Activated CD4-positive, alpha-beta T cell treated with anti-CD3 and anti-CD28 coated beads, Interleukin-2, amount 50 U/mL, for 16 hours (primary cell): ENCODE measurements at places on chromosomes 11 and 22.

DNA sequence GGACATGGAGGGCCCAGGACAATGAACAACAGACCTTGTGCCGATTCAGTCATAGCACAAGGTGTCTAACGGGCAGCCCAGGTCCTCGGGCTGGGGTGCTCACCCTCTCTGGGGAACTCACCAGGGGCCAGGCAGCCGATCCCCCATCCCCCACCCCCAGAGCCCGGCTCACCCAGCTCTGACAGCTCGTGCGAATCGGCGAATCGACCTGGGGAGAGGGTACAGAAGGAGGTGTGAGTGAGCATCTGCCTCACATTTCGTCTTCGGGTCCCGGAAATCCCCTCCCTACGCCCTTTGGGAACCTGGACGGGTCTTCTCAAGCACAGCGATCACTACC lies 423 bp downstream of the PEX16 start:
- DNase-seq = no peak

- no peak for DNase-seq
Observed at GRCh38 chr11:107018902-107019493, 722 bp upstream of the GUCY1A2 start.

DNA sequence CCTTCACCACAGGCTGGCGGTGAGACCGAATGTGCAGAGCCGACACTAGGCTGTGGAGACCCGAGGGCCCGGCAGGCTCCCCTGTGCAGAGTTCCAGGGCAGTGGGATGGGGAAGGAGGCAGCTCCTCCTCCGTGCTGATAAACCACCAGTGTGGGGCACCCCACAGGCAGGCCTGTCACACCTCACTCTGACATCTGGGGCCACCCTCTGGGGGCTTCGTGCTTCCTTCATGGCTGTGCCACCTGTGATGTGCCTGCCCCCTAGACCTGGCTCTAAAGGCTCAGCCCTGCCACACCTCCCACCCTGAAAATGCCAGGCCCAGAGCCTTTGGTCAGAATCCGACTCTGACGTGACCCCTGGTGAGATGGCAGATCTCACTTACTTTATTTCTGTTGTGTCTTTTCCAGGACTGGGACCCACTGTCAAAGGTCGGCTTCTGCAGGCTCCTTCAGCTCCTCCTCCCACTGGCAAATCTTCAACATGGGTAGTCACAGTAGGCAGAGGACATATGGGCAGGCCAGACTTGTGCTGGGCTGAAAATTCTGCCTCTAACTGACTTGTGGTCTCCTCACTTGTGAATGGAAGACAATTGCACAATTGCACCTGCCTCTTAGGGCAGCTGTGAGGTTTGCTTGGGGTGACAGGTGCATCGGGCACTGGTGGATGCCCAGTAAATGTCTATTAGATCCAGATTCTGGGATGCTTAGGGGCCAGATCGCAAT lies 46.2 kb upstream of the TSKU start:
- no peak for DNase-seq

GRCh38 chr11:76810151-76810853 lies 27.1 kb downstream of the TSKU start:
- DNase-seq = peak; percentile 69

- no peak for DNase-seq
Observed at GRCh38 chr11:1597331-1597993, 632 bp downstream of the KRTAP5-2 start.

- DNase-seq = no peak
Observed at GRCh38 chr11:10375280-10375971, 70.6 kb downstream of the ADM start.

DNA sequence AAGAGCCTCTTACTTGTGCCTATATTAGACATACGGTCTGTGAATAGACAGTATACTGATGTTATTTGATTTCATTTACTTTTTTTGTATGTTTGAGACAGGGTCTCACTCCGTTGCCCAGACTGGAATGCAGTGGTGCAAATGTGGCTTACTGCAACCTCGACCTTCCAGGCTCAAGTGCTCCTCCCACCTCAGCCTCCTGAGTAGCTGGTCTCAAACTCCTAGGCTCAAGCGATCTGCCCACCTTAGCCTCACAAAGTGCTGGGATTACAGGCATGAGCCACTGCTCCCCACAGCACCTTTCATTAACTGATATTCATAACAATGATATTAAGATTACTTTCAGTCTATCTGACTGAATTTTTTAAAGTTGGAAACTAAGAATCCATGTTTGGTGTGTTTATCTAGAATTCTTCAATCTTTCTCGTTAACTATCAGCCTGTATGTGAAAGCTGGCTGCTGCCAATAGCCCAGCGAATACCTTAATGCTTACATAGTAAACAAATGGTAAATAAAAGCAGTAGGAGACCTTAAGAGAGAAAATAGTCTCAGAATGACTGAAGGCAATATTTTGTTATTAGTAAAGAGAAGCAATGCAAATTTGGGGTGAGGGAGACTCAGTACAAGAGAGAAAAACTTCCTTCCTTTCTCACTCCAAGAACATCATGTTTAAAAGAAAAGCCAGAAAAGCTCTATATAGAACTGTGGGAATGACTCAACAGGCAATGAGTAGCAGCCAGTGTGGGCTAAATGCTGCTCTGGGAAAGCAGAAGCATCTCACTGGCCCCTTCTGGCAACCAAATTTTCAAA lies 101.9 kb downstream of the MRTFA start:
- DNase-seq = peak; percentile 65

DNA sequence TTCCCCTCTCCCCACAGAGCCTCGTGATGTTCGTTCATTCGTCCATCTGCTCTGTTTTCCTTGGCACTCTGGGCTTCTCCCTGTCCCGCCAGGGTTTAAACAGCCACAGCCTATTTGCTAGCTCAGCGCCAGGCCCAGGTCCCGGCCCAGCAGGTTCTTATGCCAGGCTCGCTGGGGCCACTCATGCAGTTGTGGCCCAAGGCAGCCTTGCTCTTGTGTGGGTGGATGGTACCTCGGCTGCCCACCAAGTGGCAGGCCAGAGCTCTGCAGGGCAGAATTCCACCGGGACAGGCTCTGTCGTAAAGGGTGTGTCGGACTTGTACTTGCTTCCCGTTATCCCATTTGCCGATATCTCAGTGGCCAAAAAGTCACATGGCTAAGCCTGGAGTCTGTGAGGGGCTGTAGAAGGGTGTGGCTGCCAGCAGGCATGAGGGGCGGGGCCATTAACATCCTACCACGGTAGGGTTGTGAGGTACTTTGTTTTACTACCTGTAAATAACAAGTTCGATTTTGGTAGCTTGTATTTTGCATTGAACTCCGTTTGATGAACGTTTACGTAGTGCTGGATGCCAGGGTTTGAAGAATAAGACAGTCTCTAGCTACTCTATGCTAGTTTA lies 7.9 kb downstream of the FAM118A start:
- DNase-seq = no peak

- no peak for DNase-seq
Observed at GRCh38 chr22:47401976-47402770, 639.7 kb downstream of the TBC1D22A start.

DNA sequence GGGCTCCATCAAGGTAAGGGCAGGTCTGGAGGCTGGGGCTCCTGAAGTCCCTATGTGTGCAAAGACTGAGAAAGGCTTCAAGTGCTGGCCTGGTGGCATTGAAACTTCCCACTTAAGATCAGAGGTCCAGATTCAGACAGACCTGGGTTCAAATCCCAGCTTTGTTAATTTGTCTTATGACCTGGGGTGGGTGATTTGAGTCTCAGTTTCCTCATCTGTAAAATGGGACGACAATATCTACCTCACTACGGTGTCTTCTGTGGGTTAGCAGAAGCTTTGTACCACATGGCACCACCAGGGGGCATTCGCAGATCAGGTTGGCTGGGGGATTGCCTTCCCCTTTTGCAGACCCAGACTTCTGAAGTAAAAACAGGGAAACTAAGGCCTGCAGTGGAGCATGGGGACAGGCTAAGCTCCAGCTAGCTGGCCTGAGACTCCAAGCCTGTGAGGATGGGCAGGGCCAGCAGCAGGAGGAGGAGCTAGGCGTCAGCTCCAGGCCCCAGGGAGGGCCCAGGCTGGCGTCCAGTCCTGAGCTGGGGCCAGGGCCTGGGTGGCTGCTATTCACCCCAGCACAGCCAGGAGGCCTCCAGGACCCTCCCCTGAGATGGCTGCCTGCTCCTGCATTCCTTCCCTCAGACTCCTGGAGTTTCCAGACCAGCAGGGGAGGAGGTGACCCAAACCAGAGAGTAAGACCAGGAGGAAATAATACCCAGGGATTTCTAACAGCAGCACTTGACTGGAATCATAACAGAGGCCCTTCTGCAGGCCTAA lies 1.5 kb downstream of the CASTOR1 start:
- peak; percentile 91 for DNase-seq

DNA sequence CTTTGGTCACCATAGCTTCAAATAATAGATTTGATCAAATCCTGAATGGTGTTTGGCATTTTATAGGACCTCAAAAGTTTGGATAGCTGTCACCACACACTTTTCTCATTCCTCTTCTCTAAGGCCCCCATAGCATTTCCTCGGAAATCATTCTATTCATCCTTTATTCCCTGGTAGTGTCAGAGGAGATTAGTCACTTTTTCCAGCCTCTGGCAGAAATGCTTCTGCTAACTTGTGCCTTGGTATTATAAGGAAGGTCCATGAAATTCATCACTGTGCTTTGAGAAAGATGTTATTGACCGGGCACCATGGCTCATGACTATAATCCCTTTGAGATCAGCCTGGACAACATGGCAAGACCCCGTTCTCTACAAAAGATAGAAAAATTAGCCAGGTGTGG lies 19.7 kb upstream of the NUP160 start:
- no peak for DNase-seq
